ENCODE measurements at places on chromosomes 2 and 18.

DNA sequence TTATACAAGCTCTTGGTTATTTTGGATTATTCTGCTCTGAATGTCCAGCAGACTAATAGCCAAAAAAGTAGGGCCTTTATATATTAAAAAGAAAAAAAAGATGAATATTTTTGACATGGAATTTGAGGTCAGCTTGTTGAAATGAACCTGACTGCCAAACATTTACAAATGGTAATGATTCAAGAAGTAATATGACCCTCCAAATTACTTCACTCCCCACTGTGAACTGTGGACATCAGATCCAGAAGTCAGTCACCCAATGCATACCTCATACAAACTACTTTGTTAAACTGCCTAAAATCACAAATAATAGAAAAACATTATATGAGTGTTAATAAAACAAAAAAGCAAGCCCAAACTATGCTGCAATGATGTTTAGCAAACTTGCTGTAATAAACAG, 10.0 kb downstream of the EPG5 start:
- no peak for DNase-seq

DNA sequence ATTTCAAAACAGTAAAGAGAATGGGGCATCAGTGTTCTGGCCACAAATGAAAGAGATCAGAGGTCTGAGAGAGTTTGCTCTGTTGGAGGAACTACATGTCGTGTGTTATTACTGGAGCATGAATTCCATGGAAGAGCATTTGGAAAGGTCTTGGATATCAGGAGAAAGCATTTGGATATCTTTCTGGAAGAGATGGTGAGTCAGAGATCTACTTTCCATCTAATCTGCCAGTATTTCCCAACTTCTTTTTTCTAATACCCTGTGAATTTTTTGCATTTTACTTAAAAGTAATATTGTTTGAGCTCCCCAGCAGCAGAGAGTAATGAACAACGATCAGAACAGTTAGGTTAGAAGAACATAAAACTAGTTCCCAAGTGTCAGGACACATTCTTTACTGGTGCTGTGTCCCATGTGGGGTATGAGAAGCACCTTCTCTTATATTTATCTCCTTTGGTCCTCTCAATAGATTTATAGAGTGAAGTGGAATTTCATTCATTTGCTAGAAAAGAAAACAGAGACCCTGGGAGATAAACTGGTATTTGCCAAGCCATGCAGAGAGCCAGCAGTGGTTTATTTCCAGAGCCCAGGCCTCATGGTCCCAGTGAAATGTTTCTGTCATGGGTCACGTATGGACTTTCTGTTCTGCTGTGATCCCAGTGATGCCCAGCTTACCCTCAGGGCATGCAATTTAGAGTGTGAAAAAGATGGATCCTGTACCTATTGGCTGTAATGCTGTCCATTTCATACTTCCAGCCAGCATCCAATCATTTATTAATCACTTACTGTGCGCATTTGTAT, 130.8 kb upstream of the NT5C1B start:
- no peak for DNase-seq

- no peak for DNase-seq
Observed at GRCh38 chr2:30206461-30207430, 24.6 kb upstream of the LBH start.

- no peak for DNase-seq
Observed at GRCh38 chr2:10659898-10660568, 29.7 kb downstream of the NOL10 start.
